ENCODE measurements at places on chromosomes 4 and X. TPM values are rescaled to one million over a fixed set of nuclear protein-coding genes. Genes with fewer than 3 reads are reported as not detected.

GRCh38 chrX:39440799-39441284 is 639.6 kb downstream of the MID1IP1 start:
- H3K36me3 ChIP-seq = no peaks in the 10 kb centered on the region
- H3K4me3 ChIP-seq = no peak overlapping the region
- no peaks in the 10 kb centered on the region for H3K4me1 ChIP-seq
- H3K27ac ChIP-seq = no peak overlapping the region
- DNase-seq = no peak

The ARX gene
- total RNA-seq = 1.8 TPM

The OTC gene
- not detected for total RNA-seq

- no peak overlapping the region for H3K4me3 ChIP-seq
- H3K4me1 ChIP-seq = no peaks in the 10 kb centered on the region
- H3K27me3 ChIP-seq = no peaks in the 10 kb centered on the region
These were observed 55.4 kb upstream of the TBC1D14 start for GRCh38 chr4:6854098-6854744.

DNA sequence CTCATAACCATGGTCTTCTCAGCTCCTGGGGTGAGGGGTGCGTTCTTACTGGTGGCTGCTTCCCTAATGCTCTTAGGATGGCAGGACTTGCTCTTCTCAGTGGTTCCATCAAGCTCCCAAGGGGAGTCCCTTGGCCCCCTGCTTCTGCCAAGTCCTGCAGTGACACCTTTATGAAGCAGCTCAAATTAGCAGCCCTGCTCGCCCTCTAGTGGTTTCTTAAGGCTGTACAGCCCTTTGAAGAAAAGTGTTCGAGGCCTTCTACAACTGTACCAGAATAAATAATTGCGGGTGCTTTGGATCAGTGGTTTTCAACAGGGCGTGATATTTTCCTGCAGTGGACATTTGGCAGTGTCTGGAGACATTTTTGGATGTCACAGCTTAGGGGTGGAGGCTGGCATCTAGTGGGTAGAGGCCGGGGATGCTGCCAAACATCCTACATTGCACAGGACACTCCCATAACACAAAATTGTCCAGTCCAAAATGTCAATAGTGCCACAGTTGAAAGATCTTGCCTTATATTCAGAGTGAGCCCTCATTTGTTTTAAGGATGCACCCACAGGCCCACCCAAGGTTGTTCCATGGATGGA is 204.7 kb upstream of the S100G start:
- no peaks in the 10 kb centered on the region for H3K4me1 ChIP-seq
- H3K27me3 ChIP-seq = no peaks in the 10 kb centered on the region

The NDUFA1 gene
- total RNA-seq = 46.2 TPM

The TCEAL8 gene
- 118 TPM for total RNA-seq

DNA sequence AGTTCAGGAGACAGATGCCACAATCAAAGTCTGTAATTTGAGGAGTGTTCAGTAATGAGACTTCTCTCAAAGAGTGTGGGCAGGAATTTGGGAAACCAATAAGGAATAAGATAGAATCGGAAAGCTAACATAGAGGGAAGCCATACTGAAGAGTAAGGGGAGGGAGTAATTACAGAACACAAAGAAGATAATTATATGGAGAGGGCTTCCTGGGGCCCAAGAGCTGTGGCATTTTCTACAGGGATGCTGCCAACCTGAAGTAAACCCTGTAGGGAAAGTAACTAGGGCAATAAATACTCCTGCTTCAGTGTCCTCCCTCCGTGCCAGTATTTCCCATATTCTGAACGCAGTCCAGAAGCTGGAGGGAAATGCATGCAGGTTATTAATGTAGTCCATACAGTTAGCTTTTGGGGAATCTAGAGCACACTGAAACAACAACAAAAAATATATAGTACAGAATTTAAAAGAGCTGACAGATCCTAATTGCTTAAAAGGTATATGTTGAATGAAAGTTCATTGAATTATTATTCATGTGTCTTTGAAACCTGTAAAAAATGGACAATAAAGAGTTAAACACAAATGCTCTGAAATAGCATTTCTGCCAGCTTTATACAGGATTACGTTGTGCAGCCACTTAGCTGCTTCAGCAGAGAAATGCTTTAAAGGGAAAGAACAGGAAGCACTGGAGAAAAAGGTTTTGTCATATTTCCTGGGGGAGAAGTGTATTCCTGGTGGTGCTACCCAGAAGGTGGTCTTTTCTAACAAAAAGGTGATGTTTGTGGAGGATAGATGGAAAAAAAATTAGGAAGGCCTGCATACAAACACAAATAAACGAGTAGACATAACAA is 48.0 kb downstream of the CXXC4 start:
- H3K36me3 ChIP-seq = no peaks in the 10 kb centered on the region
- no peak overlapping the region for H3K27ac ChIP-seq
- no peak overlapping the region for H3K4me3 ChIP-seq
- DNase-seq = no peak
- no peaks in the 10 kb centered on the region for H3K4me1 ChIP-seq

- DNase-seq = no peak
- H3K36me3 ChIP-seq = no peaks in the 10 kb centered on the region
- H3K4me1 ChIP-seq = no peaks in the 10 kb centered on the region
- no peaks in the 10 kb centered on the region for H3K27me3 ChIP-seq
- H3K27ac ChIP-seq = no peak overlapping the region
These were observed 47.9 kb downstream of the JADE3 start for GRCh38 chrX:46959985-46960700.

The RTL9 gene
- total RNA-seq = not detected

GRCh38 chr4:133320576-133321170 is 171.6 kb downstream of the PCDH10 start:
- H3K4me1 ChIP-seq = no peaks in the 10 kb centered on the region
- H3K27me3 ChIP-seq = no peaks in the 10 kb centered on the region
- no peaks in the 10 kb centered on the region for H3K36me3 ChIP-seq
- peak; percentile 50 for DNase-seq
- no peak overlapping the region for H3K4me3 ChIP-seq
- no peak overlapping the region for H3K27ac ChIP-seq

- H3K27me3 ChIP-seq = no peaks in the 10 kb centered on the region
- DNase-seq = peak; percentile 11
- H3K4me3 ChIP-seq = no peak overlapping the region
- H3K36me3 ChIP-seq = no peaks in the 10 kb centered on the region
These were observed 14.5 kb downstream of the MAGEA9B start for GRCh38 chrX:149572743-149573142.

The ERAS gene
- total RNA-seq = not detected

- no peak overlapping the region for H3K27ac ChIP-seq
- H3K36me3 ChIP-seq = no peaks in the 10 kb centered on the region
- H3K27me3 ChIP-seq = no peaks in the 10 kb centered on the region
- no peak overlapping the region for H3K4me3 ChIP-seq
These were observed 23.4 kb downstream of the ABHD18 start for GRCh38 chr4:127988638-127989037.

The NHSL2 gene
- 2.7 TPM for total RNA-seq

GRCh38 chr4:183450108-183450507 is 5.7 kb downstream of the CDKN2AIP start:
- no peaks in the 10 kb centered on the region for H3K27me3 ChIP-seq
- DNase-seq = no peak
- no peak overlapping the region for H3K27ac ChIP-seq
- H3K4me3 ChIP-seq = no peak overlapping the region
- H3K4me1 ChIP-seq = peaks cover 23% of the 10 kb centered on the region
- H3K36me3 ChIP-seq = peaks cover 79% of the 10 kb centered on the region

- DNase-seq = no peak
- no peaks in the 10 kb centered on the region for H3K27me3 ChIP-seq
- no peak overlapping the region for H3K27ac ChIP-seq
- H3K36me3 ChIP-seq = peaks cover 89% of the 10 kb centered on the region
- peaks cover 5% of the 10 kb centered on the region for H3K4me1 ChIP-seq
These were observed 36.1 kb downstream of the COPS4 start for GRCh38 chr4:83071116-83071515.

DNA sequence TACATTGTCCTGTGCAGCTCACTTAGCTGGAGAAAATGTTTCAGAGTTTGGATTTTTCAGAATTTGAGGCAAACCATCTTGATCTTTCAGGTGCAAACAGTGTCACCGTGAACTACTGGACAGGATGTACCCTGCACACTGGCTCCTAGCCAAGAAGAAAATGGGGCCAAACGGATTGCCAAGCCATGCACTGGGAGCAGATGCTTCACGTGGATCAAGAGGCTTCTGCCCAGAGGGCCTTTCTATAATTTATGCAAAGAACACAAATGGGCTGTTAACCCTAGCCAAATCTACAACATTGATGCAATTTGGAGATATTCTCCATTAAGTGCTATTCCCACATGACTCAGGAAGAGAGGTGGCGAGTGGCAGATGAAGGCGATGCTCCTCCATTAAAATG is 46.9 kb upstream of the ATP8A1 start:
- no peak overlapping the region for H3K4me3 ChIP-seq
- DNase-seq = no peak
- H3K27ac ChIP-seq = no peak overlapping the region
- no peaks in the 10 kb centered on the region for H3K27me3 ChIP-seq
- no peaks in the 10 kb centered on the region for H3K4me1 ChIP-seq
- H3K36me3 ChIP-seq = no peaks in the 10 kb centered on the region

GRCh38 chr4:122003335-122003734 is 51.5 kb upstream of the TRPC3 start:
- H3K4me1 ChIP-seq = no peaks in the 10 kb centered on the region
- DNase-seq = no peak
- H3K27ac ChIP-seq = no peak overlapping the region
- no peak overlapping the region for H3K4me3 ChIP-seq

GRCh38 chrX:77505227-77505626 is 58.0 kb downstream of the FGF16 start:
- no peaks in the 10 kb centered on the region for H3K4me1 ChIP-seq
- H3K27ac ChIP-seq = no peak overlapping the region
- H3K4me3 ChIP-seq = no peak overlapping the region
- H3K36me3 ChIP-seq = peaks cover 26% of the 10 kb centered on the region
- H3K27me3 ChIP-seq = no peaks in the 10 kb centered on the region

All from stomach (tissue), 19 donors.